ENCODE measurements at places on chromosomes 2 and 18.

DNA sequence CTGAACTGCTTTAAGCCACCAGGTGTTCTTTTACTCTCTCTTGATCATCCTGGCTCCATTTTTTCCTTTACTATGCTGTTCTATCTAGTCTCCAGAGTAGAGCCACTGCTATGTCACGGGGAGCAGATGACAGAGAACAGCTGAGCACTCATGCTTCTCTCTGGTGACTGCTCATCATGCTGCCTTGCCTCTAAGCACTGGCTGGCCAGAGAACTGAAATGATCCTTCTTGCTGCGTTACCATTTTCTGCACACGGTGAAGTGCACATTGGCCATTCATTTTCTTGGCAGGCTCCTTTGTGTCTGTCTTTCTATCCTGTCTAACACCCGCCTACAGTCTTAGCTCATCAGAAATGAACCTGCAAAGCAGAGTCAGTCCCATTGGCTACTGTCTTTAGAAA lies 86.0 kb downstream of the KCTD1 start:
- no peak for DNase-seq

DNA sequence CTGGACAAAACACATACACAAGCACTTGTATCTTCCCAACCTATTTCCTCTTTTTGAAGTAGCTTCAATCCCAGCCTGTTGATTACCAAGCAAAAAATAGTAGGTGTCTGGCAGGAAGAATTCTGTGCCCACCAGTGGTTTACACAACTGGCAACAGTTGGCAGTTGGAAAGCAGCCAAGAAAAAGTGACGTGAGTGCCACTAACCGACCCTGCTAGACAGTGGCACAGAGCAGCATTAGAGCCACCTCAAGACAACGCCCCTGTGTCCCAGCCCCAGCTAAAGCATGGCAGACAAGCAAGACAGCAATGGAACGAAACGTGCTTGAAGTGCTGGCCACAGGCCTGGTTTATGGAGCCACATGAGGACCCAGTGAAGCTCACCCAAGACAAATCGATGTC lies 379.6 kb downstream of the FBXO15 start:
- DNase-seq: no peak

GRCh38 chr18:51074605-51075004 lies 44.6 kb downstream of the SMAD4 start:
- DNase-seq: no peak

GRCh38 chr18:56738184-56738583 lies 87.0 kb downstream of the WDR7 start:
- DNase-seq: no peak

DNA sequence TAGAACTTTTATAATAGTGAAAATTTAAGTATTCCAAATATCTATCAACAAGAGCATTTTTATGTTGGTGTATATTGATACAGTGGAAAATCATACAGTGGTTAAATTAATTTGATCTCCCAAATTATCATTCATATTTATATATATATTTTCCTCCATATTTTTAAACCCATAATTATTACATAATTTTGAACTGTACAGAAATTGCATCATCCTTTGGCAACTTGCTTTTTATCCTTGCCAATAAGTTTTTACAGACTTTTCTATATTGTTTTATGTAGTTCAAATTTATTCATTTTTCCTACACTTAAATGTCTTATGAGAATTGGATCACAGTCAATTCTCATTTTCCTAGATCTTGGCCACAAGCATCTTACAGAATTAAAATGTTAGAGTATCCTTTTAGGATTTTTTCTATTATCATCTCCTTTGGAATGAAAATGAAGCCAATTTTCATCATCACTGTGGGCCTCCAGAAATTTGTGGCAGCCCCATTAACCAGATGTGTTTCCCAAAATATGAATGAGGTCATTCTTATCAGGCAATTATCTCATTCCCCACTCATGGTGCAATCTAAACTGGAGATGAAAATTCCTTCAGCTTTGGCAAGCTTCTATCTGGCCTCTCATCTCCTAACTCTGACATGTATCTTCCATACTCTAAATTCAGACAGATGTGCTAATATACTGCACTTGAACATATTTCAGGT lies 94.2 kb upstream of the DLGAP1 start:
- no peak for DNase-seq

- DNase-seq: no peak
Measured at GRCh38 chr18:9861157-9861556, 24.6 kb upstream of the TXNDC2 start.

DNA sequence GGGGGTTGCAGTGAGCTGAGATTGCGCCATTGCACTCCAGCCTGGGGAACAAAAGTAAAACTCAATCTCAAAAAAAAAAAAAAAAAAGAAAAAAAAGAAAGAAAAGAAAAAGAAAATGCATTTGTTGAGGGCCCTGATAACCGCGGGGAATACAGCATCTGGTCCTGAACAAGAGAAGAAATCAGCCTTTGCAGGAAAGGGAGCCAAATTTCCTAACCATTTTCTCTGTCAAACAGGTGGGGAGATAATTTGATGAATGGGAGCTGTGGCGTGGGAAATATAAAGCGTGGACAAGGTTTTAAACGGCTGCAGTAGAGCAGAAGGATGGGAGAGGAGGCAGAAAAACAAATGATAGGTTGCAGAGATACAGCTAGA lies 864 bp downstream of the E2F6 start:
- DNase-seq: no peak

DNA sequence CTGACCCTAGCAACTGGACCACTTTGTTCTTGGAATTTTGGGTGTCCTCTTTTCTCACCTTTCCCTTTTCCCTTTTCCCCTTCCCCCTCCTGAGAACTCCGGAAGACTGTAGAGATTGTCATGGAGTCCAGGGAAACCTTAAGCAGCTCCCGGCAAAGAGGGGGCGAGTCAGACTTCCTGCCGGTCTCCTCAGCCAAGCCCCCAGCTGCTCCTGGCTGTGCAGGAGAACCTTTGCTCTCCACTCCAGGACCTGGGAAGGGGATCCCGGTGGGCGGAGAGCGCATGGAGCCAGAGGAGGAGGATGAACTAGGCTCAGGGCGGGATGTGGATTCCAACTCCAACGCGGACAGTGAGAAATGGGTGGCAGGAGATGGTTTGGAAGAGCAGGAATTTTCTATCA lies 20.5 kb downstream of the SETBP1 start:
- no peak for DNase-seq

- no peak for DNase-seq
Measured at GRCh38 chr18:13446610-13447461, 228.3 kb downstream of the LDLRAD4 start.

DNA sequence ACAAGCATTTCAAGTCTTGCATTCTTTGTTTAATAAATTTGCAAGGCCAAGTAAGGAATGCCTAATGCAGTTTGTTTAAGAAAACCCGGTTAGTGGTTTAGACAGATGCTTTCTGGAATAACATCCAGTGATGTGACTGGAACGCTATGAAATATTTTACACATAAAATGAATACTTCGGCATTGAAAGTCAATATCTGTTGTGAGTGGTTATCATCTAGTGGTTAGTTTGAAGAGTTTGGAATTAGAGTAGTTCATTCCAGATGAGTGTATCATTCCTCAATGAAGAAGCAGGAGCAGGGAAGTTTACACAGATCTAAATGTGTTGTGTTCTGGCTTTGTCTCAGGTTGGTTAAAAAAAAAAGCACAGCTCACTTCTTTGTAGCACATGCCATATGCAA lies 608.0 kb upstream of the PIK3C3 start:
- no peak for DNase-seq

DNA sequence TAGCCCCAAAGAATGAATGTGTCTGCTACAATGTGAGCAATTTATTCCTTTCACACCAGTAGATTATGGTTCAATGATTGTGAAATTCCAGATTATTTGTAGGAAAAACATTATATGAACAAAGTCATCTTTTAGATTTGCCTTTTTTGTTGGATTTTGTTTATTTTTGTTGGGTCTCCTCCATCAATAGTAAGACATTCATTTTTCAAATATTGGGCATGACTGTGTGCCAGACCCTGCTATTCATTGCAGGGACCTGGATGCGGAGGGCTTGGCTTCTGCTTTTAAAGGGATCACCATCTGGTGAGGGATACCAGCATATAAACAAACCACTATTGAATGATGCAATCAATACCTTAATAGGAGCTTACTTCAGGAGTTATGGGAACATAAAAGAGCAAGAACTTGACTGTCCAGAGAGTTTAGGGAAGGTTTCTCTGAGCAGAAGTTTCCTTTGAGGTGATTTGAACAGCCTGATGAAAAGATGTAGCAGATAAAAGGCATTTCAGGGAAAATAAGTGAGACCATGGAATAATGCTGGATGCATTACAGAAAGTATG lies 486.7 kb downstream of the EPHA4 start:
- no peak for DNase-seq

GRCh38 chr2:144692661-144693060 lies 172.7 kb upstream of the ZEB2 start:
- no peak for DNase-seq

DNA sequence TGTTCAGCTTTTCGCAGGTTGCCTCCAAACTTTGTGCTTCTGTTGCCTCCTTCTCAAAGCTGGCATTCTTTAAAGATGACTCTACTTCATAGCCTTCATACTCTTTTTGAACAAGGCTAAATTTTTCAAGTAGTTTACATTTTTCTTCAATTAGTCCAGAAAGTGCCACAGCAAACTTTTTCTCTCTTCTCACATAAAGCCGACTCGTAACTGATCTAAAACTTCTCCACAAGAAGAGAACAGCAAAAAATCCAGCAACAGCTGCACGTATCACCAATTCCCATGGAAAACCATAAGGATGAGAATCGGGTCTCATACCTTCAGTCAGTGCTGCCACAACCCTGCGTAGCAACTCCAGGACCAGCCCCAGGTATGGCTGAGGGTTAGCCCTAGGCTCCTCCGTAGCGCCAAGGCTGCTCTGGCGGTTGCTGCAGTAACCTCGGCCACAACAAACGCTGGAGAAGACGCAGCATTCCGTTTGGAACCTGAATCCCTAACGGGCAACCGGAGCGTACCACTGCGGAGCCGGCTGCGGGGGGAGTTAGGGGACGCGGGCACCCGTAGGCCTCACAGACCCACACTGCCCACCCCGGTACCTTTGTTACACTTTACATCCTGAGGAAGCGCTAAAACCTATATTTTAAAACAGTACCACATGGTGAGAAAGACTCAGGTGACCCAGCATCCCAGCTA lies at the start of gene CTAGE1:
Gene CTAGE1 (minus strand): TSS at position 420 of the 693 bp plus-strand sequence. CDS start 104 bp downstream, at position 316.
- peak; percentile 78 for DNase-seq

DNA sequence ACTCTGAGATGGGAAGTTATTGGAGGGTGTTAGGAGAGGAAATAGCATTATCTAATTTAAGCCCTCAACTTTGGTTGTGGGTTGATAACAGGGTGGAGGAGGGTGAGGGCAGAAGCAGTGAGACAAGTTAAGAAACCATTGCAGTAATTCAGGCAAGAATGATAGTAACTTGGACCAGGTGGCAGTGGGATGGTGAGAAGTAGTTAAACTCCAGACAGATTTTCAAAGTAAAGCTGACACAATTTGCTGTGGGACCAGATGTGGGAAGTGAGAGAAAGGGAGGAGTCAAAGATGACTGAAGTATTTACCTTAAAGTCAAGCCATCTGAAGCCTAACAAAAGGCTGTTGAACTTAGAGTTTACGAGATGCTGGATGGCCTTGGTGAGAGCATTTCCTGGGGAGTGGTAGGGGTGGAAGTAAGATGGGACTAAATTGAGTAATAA lies 163.2 kb upstream of the KLF7 start:
- DNase-seq: no peak

GRCh38 chr2:100010606-100011005 lies 131.8 kb downstream of the AFF3 start:
- DNase-seq: no peak

Measured in H1 (cell line).